Fibroblast of villous mesenchyme (primary cell): ENCODE measurements at places on chromosomes 7 and 10. TPM values are rescaled to one million over a fixed set of nuclear protein-coding genes. Genes with fewer than 3 reads are reported as not detected.

CCDC3 gene
- total RNA-seq: 0.43 and 1.3 TPM in 2 replicates

GSDME gene
- total RNA-seq: 46.4 and 70.8 TPM in 2 replicates

HBP1 gene
- 53.1 and 66.9 TPM in 2 replicates for total RNA-seq

C7orf33 gene
- not detected in 2 replicates for total RNA-seq

ADIRF gene
- total RNA-seq: 2.6 and 5.2 TPM in 2 replicates

ADAM12 gene
- total RNA-seq: 22.5 and 129 TPM in 2 replicates

CAMK1D gene
- total RNA-seq: 1.3 and 1.9 TPM in 2 replicates

HKDC1 gene
- total RNA-seq: 0.43 and 0.64 TPM in 2 replicates

VWC2 gene
- total RNA-seq: not detected in 2 replicates

C10orf95 gene
- total RNA-seq: not detected in 2 replicates

NME8 gene
- not detected in 2 replicates for total RNA-seq
